ENCODE measurements at places on chromosomes 6 and 20.

DNA sequence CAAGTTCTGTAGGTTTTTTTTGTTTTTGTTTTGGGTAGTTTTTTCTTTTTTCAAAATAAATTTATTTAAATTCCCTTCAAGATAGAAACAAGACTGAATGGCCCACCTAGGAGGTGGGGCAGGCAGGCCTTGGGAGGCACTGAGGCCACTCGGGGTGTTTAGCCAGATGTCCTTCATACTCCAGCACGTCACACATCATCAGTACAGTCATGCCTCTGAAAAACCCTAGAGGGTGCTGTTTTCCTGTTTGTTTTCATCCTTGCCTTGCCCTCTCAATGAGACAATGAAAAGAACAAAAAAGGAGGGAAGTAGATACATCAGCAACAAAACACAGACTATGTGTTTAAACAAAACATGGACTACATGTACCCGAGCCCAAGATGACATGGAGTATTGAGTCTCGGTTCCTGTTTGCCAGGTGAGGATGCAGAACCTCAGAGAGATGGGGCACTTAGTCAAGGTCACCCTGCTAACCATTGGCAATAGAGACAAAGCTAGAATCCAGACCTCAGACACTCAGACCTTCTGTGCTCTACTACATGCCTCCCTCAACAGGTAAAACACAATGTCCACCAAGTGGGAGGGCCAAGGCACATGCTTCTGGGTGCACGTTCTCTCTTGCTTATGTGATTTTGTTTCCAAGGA lies 26.8 kb upstream of the CLIC5 start:
- H3K27me3 ChIP-seq, result peaks cover 11% of the 10 kb centered on the region
- no peaks in the 10 kb centered on the region for H3K36me3 ChIP-seq
- H3K4me3 ChIP-seq, result no peak overlapping the region
- peak; percentile 6 for DNase-seq
- H3K27ac ChIP-seq, result no peak overlapping the region
- H3K4me1 ChIP-seq, result no peaks in the 10 kb centered on the region

DNA sequence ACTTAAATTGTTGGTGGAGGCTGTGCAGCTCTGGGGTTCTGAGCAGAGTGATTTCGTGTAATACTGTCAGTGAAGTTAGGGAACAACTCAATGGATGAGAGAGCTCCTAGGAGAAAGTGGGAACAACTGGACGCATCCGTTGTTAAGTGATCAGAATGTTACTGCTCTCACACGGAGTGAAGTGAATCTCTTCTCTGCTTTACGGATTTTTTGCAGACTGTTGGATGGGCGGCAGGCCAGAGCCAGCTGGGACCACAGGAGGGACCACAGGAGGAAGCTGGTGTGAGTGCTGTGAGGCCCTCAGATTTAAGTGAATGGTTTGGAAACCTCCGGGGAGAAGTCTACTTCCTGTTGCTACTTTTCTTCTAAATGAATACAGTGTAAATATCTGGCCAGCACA lies 23.7 kb upstream of the PPP1R14C start:
- no peak overlapping the region for H3K27ac ChIP-seq
- no peaks in the 10 kb centered on the region for H3K36me3 ChIP-seq
- DNase-seq, result peak; percentile 9
- no peak overlapping the region for H3K4me3 ChIP-seq

- peak; percentile 55 for DNase-seq
- peaks cover 37% of the 10 kb centered on the region for H3K4me1 ChIP-seq
- H3K27me3 ChIP-seq, result no peaks in the 10 kb centered on the region
- no peaks in the 10 kb centered on the region for H3K36me3 ChIP-seq
These were observed 53.7 kb downstream of the MOCS1 start for GRCh38 chr6:39880594-39880993.

- no peak overlapping the region for H3K4me3 ChIP-seq
- H3K36me3 ChIP-seq, result no peaks in the 10 kb centered on the region
- H3K27me3 ChIP-seq, result no peaks in the 10 kb centered on the region
- DNase-seq, result no peak
- no peaks in the 10 kb centered on the region for H3K4me1 ChIP-seq
- no peak overlapping the region for H3K27ac ChIP-seq
These were observed 507.5 kb downstream of the PHF3 start for GRCh38 chr6:64143101-64143500.

- no peaks in the 10 kb centered on the region for H3K27me3 ChIP-seq
- no peaks in the 10 kb centered on the region for H3K36me3 ChIP-seq
- no peaks in the 10 kb centered on the region for H3K4me1 ChIP-seq
- H3K27ac ChIP-seq, result no peak overlapping the region
These were observed 187.3 kb upstream of the NT5E start for GRCh38 chr6:85262621-85263020.

- no peak overlapping the region for H3K27ac ChIP-seq
- no peak overlapping the region for H3K4me3 ChIP-seq
- no peaks in the 10 kb centered on the region for H3K36me3 ChIP-seq
- DNase-seq, result no peak
- no peaks in the 10 kb centered on the region for H3K4me1 ChIP-seq
These were observed 57.7 kb downstream of the BANF2 start for GRCh38 chr20:17757496-17757895.

DNA sequence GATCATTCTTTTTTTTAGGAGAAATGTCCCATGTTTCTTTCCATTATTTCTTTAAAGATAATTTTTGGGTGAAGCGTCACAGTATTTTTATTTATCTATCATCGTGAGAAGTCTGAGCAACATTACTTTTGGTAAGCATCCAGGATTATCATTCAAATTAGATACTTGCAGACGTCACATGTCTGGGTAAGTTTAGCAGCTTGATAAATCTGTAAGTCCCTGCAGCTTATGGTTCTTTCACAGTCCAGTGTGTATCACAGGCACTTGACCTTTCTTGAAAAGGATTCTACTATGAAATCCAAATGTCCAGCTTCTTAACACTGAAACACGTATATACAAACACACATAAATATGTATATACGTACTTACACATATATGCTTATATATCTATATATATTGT lies 359.4 kb downstream of the ESR1 start:
- no peak for DNase-seq
- no peaks in the 10 kb centered on the region for H3K4me1 ChIP-seq
- H3K36me3 ChIP-seq, result peaks cover 8% of the 10 kb centered on the region

DNA sequence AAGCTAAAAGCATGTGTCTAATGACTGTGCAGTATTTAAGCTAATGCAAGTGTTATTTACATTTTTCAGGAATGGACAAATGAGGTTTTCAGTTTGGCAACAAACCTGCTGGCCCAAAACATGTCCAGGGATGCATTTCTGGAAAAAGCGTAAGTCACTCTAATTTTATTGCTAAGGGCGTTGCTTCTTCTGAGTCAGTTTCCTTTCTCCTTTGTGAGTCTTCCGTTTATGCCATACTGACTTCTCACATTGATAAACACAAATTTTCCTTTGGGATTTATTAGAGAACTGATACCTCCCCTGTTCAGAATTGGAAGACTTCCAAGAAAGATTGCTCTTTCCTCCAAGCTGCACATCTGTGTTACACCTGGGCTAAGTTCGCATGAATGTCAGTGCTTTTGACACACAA lies 422.9 kb upstream of the PLCB4 start:
- no peak overlapping the region for H3K4me3 ChIP-seq
- DNase-seq, result no peak
- no peaks in the 10 kb centered on the region for H3K27me3 ChIP-seq
- H3K36me3 ChIP-seq, result peaks cover 45% of the 10 kb centered on the region

GRCh38 chr6:53813801-53814200 lies 19.0 kb downstream of the LRRC1 start:
- no peak overlapping the region for H3K27ac ChIP-seq
- no peak for DNase-seq
- no peaks in the 10 kb centered on the region for H3K27me3 ChIP-seq
- H3K36me3 ChIP-seq, result no peaks in the 10 kb centered on the region

GRCh38 chr20:17287998-17288397 lies 61.2 kb downstream of the PCSK2 start:
- H3K27ac ChIP-seq, result no peak overlapping the region
- H3K36me3 ChIP-seq, result no peaks in the 10 kb centered on the region
- H3K4me1 ChIP-seq, result no peaks in the 10 kb centered on the region

- no peak for DNase-seq
- no peak overlapping the region for H3K27ac ChIP-seq
- peaks cover 1% of the 10 kb centered on the region for H3K27me3 ChIP-seq
- no peak overlapping the region for H3K4me3 ChIP-seq
These were observed 150.0 kb downstream of the CDC5L start for GRCh38 chr6:44537306-44538049.

DNA sequence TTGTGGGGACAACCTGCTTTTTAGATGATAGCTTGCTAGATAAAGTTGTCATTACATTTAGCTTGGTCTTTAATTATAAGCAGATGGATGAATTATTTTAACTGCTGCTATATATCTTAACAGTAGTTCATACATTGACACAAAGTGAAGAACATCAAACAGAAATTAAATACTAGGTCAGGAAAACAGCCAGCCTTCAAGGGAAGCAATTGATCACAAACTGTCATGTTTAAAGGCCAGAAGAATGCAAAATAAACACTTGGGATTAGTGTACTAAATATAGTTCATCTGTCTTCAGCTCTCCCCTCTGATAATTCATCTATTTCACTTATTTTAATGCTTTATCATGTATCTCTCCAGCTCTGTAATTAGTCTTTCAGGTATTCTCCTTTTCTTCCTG lies 225.1 kb upstream of the FERMT1 start:
- H3K27me3 ChIP-seq, result no peaks in the 10 kb centered on the region
- no peak overlapping the region for H3K4me3 ChIP-seq
- H3K36me3 ChIP-seq, result no peaks in the 10 kb centered on the region
- DNase-seq, result no peak
- no peaks in the 10 kb centered on the region for H3K4me1 ChIP-seq

DNA sequence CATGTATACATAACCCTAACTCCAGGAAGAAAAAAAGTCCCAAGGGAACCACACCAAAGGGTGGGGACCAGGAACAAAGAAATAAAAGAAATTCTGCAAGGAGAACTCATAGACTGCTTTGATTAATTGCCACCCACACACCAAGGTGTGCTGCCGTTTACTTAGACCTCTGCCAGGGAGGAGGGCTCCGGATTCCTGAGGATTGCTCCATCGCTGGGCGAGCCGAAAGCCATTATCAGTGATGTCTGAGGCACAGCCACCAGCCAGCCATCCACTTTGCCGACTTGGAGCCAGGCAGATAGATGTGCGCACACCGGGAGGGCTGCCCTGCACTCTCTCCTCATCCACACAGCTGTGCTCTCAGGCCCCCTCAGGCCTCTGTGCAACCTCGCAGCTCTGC lies 272.7 kb upstream of the FOXQ1 start:
- no peaks in the 10 kb centered on the region for H3K4me1 ChIP-seq
- no peak overlapping the region for H3K27ac ChIP-seq
- H3K36me3 ChIP-seq, result no peaks in the 10 kb centered on the region
- H3K27me3 ChIP-seq, result peaks cover 3% of the 10 kb centered on the region
- H3K4me3 ChIP-seq, result no peak overlapping the region

DNA sequence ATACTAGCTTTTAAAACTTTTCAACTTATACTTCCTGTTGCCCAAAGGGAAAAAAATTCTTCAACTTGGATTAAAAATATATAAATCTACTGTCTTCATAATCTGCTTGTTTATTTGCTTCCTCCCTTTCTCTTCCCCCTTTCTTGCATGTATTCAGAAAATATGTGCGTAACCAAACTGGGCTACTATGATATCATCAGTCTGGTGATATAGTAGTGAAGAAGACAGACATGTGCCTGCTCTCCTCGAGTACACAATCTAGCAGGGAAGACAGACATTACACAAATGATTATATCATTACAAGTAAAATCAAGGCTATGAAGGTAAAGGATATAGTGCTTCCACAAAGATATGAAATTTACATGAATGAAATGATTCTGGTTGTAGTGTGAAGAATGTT lies 31.0 kb downstream of the IBTK start:
- no peak overlapping the region for H3K4me3 ChIP-seq
- peaks cover 89% of the 10 kb centered on the region for H3K36me3 ChIP-seq
- no peaks in the 10 kb centered on the region for H3K27me3 ChIP-seq
- no peak overlapping the region for H3K27ac ChIP-seq

DNA sequence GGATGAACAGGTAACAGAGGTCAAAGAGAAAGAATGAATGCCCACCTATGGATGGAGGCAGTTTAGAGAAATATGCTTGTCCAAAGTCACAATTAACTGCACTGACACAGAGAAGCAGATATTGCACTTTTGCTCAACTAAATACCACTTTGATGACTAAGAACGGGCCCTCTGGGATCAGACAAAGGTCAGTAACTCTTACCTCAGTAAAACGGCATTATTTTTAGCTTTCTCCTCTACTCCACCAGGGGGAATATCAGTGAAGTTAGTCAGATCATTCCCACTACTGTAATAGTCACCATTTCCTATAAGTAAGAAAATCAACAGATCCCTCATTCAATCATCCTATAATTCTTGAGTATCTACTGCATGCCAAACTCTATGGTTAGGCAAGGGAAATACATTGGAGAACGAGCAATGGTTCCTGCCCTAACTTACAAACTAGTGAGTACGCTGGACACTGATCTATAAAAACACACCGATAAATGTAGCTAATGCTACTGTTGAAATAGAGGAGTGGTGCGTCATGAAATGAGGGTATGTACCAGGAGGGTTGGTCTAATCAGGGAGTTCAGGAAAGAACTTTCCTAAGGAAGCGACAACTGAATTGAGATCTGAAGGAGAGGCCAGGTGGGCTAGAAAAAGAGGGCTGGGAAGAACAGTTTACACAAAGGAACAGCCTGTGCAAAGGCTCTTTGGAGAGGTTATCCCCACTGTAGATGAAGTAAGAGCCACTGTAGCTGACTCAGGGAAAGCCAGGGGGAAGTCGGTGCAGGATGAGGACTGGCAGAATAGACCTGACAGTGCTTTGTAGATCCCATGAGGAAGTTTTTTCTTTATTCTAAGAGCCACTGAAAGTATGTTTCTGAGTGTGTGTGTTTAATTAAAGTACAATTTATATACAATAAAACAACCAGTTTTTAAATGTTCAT lies 9.2 kb downstream of the ECI2 start:
- H3K27me3 ChIP-seq, result no peaks in the 10 kb centered on the region
- no peaks in the 10 kb centered on the region for H3K4me1 ChIP-seq
- no peak overlapping the region for H3K27ac ChIP-seq
- H3K4me3 ChIP-seq, result no peak overlapping the region
